ENCODE measurements at places on chromosomes 2 and 18.

DNA sequence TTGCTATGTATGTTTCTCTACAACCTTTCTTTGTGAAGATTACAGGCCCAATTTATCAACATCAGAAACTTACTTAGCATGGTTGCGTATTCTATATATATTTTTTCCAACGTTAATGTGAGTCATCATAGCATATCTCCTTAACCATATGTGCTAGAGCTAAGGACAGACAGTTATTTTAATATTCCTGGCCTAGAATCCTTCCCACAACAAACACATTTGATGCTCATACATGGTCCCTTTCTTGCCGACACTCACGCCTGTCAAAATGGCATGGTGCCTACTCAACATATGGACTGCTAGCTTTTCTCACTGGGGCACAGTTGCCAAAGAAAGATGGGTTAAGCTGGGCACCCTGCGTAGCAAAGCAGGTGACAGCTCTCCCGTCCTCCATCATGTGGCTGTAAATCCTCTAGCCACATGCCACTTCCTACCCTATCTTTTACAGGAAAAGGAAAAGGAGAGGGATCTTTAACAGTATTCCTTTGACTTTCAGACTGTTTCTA is 75.2 kb upstream of the GALNT5 start:
- DNase-seq: no peak

GRCh38 chr2:194826241-194826640 is 830.8 kb upstream of the SLC39A10 start:
- DNase-seq: no peak

DNA sequence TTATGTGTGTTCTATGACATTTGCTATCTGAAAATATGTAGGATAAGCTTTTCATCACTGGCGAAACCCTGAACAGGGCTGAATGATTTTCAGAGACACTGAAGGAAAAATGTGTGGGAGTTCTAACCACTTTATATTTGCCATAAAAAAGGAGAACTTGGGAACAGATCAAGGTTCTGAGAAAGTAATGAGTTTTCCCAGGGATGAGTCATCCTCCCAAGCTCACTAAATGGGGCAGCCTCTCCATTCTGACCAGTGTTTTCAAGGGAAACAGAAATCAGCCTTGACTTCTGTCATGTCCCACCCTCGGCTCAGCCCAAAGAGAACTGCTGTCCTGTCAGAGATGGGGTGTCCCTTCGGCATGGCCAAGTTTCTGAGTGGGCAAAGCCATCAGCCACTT is 2109.8 kb upstream of the CELF4 start:
- no peak for DNase-seq

- DNase-seq: no peak
Observed at GRCh38 chr2:149901231-149901859, 313.8 kb upstream of the MMADHC start.

DNA sequence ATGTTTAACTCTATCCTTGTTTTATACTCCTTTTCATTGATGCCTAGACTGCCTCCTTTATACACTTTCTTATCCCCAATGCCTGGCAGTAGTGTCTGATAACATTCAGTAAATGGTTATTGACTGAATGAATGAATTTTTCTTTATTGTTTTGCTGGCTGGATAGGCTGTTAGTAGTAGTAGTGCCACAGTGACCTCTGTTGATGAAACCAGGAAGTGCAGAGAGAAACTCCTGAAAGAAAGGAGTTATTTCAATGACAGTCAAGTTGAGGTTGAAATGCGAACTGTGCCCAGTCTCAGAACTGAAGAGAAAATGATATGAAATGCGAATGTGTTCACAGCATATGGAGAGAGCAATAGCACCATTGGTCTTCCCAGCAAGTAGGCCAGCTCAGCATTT is 26.8 kb upstream of the SLC9A2 start:
- no peak for DNase-seq

DNA sequence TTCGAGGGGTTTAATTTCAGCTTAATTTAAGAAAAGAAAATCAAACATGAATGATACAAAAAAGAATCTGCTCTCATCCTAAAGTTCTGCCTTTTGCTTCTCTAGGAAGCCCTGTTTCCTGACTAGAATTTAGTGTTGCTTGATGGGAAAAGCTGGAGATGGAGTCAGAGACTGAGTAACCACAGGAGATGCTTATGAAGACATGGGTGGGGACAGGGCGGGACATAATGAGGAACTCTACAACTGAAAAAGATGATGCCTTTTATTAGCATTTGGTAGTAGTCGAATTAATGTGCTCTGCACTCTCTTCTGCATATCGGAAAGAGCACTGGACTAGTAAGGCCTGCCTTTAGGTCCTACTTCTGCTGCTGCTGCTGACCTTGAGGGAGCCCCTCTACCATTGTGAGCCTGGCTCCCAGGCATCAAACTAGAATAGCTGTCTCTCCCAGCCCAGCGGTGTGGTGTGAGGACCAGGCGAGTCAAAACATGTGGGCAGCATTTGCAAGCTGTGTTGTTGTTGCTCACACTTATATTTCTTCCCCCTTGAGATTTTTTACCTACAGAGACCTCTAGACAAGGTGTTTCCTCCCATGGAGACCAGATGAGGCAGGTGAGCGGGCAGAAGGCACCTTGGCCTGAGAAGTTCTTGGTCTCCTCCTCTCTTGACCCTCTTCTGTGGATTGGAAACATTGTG is 61.5 kb downstream of the INPP4A start:
- DNase-seq: no peak

DNA sequence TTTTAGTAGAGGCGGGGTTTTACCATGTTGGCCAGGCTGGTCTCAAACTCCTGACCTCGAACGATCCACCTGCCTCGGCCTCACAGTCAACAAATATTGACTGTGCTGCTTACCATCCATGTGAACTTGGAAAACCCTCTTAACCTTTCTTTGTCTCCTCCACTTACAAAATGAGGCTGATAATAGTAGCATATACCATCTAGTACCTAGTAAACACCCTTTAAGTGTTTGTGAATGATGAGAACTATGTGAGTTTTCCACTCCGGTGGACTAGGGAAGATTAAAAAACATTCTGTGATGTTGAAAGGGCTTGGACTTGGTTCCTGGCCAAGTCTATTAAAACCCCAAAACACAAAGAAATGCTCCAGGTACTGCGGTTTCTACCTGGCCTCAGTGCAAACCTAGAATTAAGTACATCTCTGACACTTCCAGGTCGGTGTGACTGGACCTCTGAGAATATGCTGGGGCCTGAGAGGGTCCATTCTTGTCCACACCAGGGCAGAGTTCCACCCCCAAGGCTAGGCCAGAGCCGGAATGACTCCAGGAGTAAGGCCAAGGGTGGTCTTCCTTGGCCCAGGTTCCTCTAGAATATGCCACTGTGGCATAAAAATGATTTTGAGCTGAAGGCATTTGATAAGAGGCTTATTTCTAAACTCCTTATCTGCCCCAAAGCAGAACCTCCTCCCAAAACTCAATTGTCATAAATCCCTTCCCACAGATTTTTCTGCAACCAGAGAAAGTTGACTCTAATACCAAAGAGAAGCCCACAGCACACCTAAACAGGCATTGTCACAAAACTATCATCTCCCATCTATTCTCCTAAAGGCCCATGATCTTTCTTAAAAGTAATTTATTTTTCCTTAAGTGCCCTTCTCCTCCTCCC is 217.5 kb downstream of the TGIF1 start:
- DNase-seq: no peak

GRCh38 chr2:60984720-60985119 is 32.8 kb upstream of the PEX13 start:
- DNase-seq: no peak

GRCh38 chr2:69911985-69912563 is 2.8 kb upstream of the MXD1 start:
- DNase-seq: no peak

DNA sequence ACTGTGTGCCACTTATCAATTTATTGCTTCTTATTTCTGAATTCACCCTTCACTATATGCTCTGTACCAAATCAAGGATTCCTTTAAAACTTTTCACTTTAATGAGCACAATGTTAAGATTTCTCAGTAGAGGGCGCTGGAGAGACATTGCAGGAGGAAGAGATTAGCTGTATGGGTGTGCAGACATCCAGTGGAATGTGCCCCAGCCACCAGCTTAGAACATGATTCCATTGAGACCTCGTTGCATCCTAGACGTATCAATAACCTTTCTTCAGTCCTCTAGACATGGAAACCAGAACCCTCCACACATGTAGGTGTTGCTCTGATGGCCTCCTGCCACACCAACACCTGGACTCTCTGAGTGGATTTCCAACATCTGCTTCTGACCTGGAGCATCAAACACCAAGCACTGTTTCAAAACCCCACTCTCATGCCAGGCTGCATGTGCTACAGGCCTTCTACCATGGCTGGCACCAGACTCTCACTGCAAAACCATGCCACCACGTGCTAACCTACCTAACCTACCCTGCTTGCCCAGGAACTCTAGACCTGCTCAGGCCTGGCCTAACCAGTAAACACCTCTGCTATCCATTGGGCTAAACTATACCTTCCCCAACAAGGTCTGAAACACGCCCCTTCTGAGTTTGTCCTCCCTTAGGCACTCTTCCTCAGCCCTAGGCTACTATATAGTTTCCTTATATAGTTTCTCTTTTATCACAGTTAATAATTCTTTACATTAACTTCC is 633.2 kb upstream of the PKDCC start:
- no peak for DNase-seq

DNA sequence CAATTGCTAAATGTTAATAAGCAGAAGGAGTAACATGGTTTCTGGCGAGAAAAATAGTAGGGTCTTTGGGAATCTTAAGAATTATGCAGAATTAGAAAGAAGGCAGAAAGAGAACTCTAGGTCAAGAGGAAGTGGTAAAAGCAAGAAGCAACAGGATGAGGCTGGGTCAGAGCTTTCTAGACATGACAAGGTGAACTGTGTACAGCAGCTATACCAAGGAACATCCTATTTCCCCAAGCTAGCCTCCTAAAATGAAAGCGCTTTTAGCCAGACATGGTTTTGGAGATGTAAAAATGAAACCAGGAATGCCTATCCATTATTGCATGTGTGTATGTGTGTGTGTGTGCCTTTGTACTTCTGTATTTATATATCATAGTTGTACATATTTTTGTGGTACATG is 42.3 kb upstream of the STAT1 start:
- DNase-seq: no peak

DNA sequence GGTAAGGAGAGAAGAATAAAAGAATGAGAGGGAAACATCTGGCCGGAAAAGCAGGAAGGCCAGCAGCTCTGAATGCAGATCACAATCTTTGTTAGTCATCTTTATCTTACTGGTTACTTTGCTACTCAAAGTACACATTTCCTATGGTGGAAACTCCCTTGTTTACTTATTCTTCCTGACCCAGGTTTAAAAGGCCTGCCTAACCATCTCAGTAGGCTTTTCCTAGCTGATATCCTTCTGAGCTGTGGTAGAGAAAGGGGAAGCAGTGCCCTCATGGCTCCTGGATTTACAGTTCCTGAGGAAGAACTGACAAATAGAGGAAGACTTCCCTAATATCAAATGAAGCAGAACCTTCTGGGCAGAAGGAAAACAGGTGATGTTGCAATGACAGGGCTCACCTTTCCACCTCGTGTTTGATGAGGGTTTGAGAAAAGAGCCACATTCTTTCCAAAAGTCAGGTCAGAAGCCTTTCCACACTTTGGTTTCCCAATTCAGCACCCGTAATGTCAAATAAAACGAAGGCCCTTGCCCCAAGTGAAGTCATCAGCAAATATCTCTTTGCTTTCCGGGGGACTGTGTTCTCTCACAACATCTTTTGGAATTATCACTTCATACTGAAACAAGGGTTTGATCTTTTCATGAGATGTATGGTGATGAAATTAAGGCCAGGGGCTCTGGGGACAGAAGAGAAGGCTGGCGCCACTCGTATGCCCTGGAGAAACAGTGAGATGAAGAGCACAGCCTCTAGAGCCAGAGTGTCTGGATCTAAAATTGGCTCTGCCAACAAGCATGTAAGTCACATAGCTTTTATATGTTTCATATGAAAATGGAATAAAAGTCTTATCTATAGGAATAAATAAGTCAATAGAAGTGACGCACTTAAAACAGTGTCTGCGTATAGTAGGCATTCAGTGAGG is 26.7 kb upstream of the APOB start:
- DNase-seq: no peak

DNA sequence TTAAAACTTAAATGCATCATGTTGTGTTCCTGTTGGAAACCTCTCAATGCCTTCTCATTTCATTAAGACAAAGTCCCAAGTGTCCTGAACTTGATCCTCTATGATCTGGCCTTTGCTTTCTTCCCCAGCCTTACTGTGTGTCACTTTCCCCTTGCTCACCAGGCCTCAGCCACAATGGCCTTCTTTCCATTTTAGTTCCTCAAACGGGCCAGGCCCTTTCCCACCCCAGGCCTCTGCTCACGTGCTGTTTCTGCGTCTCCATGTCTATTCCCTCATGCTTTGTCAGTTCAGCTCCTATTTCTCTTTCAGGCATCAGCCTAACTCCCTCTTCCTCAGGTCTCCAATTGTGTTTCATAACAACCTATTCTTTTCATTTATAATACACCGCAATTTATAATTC is 19.5 kb downstream of the CXCR4 start:
- DNase-seq: no peak

DNA sequence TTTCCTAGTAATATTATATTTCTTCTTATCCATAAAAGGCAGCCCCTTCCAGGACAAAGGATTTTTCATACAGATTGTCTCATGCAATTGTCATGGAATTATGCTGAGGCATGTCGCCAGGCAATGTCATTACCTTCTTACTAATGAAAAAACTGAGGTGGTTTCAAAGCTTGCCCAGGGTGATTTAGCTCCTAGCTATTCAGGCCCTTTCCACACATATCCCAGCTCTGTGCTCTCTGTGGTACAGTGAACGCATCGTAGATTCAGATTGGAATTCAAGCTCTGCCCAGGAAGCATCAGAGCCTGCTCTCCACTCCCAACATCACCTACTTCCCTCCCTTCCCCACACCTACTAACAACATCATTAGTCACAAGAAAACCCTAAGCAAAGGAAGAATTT is 60.1 kb downstream of the ATP8B1 start:
- DNase-seq: no peak

- DNase-seq: no peak
Observed at GRCh38 chr2:23237147-23237546, 147.8 kb upstream of the KLHL29 start.

- peak; percentile 63 for DNase-seq
Observed at GRCh38 chr2:113309655-113310387, 31.1 kb upstream of the PAX8 start.

- DNase-seq: peak; percentile 0
Observed at GRCh38 chr2:240931319-240931949, 25.3 kb downstream of the CROCC2 start.

- no peak for DNase-seq
Observed at GRCh38 chr2:154537843-154538450, 160.5 kb upstream of the KCNJ3 start.
